HTR-8/SVneo (cell line): ENCODE measurements at places on chromosomes 3 and 15.

- peak; percentile 47 for DNase-seq
Observed at GRCh38 chr3:49500732-49501609, 30.9 kb downstream of the DAG1 start.

- no peak for DNase-seq
Observed at GRCh38 chr3:194395778-194396538, 3.1 kb downstream of the GP5 start.

- peak; percentile 42 for DNase-seq
Observed at GRCh38 chr15:88385078-88385700, 82.0 kb downstream of the MRPL46 start.

DNA sequence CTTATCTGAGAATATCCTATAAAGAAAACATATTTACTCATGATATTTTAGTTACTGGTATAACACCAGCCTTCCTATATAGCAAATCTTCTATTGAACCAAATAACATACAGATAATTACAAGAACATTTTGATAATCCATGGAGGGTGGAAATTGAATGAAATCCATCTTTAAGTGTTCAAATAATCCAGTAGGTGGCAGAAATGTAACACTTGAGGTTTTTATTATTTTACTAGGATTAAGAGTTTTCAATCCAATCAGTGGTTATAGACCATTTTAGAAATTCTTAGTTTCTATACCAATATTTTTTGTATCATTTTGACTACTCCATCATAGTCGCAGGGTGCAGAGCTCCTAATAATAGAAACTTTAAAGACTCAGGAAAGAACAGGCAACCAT is 101.9 kb upstream of the KCNH8 start:
- DNase-seq, result no peak

DNA sequence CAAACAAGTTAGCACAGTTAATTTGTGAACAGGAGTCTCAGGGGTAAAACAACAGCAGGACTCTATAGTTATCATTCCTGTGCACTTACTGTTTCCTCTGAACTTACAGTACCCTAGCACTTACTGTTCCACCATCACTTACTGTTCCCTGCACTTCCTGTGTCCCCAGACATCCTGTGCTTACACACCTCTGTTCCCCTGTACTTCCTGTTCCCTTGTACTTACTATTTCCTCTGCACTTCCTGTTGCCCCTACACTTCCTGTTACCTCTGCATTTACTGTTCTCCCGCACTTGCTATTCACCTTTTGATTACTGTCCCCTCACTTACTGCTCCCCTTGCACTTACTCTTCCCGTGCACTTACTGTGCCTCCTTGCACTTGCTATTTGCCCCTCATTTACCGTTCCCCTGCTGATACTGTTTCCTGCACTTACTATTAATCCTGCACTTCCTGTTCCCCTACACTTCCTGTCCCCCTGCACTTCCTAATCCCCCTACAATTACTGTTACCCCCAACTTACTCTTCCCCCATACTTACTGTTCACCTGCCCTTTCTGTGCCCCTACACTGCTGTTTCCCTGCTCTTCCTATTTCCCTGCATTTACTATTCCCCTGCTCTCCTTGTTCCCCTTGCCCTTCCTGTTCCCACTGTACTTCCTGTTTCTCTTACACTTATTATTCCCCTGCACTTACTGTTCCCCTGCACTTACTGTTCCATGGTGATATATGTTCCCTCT is 30.3 kb downstream of the TPRA1 start:
- no peak for DNase-seq

DNA sequence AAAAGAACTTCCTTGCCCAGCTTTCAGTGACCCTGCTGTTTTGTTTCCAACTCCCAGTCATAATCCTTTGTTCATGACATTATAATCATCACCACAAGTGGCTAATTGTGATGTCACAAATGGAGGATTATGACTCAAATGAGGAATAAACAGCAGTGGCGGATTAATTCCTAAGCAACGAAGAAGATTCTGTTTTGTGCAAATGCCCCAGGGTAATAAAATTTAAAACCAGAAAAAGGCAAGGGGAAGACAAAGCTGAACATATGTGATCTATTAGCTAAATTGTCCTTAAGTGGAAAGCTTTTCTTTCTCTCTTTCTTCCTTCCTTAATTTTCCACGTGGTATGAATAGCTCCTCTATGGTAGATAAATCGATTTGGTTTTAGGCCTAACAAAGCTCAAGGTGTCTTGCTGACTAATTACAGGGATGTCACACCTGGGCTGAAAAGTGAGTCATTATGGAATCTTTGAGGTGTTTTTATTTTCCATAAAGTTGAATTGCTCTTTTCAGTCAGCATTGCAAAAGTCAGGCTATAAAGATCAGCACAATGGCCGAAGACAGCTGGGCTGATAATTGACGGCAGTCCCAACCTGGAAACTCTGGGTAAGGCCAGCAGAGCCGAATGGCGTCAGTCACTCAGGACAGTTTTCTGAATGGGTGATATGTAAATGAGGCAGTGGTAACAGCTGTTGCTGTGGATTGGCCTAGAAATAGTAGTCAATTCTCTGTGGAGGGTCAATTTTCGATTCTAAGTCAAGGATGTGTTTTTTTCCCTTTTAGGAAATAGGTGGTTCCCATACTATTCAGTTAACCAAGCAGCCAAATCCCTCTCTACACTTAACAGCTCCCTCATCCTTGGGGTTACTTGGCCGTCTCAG is 121.5 kb downstream of the PTPRG start:
- no peak for DNase-seq

DNA sequence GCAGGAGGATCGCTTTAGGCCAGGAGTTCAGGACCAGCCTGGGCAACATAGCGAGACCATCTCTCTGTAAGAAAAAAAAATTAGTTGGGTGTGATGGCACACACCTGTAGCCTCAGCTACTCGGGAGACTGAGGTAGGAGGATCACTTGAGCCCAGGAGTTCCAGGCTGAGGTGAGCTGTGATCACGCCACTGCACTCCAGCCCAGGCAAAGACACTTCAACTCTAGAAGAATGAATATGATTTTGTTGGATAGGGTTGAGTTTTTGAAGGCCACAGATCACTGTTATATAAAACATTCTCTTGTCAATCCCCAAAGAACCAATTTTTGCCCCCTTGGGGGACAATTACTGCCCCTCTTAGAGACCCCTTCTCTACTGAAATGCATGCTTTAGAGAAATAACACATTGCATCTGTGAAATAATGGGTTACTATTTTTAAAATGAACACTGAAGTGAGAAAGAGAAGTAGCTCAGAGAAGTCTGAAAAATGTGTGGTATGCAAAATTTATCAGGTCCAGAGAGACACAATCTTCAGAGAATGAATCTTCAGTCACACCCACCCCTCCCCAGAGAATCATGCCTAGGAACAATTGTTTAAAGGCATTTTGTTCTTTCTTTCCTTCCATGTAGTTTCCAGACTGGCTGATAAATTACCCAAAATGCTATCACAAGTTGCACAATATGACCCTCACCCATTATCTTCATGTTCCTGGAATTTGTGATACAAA is 42.7 kb downstream of the METTL6 start:
- DNase-seq, result no peak

GRCh38 chr15:66405007-66405406 is 18.3 kb downstream of the MAP2K1 start:
- DNase-seq, result no peak

GRCh38 chr3:103048068-103048722 is 613.4 kb downstream of the ZPLD1 start:
- DNase-seq, result no peak

DNA sequence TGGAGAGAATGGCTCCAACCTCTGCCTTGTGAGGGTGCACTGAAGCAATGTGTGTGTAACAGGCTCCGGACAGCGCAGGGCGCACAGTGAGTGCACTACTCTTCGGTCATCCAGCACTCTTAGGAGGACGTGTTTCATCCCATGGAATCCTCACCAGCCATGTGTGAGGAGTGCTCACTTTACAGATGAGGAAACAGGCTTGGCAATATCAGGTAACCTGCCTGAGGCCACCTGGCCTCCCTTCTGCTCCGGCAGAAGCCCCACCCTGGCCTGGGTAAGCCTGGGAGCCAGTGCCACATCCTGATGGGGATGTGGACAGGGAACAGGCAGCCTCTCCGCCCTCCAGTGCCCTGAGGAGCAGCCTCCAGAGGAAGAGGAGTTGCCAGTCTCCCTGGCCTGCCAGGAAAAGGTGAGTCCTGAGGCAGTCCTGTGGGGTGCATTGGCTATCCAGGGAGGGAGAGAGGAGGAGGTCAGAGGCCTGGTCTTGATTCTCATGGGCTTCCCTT is 39.4 kb upstream of the LIMD1 start:
- no peak for DNase-seq

DNA sequence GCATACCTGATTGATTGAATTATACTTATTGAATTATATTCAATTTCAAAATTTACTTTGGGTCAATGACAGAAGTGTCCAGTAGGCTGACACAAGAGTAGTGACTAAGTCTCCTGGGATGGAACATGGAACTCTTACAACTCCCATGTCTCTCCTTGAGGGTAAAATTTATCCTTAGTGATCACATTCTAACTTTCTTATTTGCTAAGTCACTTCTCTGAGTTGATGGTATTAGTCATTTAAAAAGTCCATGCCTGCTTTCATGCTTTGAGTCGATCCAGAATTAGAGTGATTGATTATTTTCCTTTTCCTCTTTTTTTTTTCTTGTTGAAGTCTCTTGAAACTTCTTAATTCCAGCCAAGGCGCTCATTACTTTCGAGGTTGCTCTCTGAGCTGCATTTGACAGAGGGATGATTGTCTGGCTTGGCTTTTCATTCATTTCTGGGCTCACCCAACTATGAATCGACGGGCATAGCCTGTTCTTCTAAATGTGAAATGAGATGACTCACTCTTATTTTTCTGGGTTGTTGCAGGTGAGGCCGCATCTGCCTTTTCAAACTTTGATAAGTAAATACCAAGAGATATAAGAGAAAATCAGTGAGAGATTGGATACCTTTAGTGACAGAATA is 34.9 kb downstream of the LRRC3B start:
- DNase-seq, result no peak

- DNase-seq, result no peak
Observed at GRCh38 chr3:42349765-42350594, 60.4 kb downstream of the LYZL4 start.

DNA sequence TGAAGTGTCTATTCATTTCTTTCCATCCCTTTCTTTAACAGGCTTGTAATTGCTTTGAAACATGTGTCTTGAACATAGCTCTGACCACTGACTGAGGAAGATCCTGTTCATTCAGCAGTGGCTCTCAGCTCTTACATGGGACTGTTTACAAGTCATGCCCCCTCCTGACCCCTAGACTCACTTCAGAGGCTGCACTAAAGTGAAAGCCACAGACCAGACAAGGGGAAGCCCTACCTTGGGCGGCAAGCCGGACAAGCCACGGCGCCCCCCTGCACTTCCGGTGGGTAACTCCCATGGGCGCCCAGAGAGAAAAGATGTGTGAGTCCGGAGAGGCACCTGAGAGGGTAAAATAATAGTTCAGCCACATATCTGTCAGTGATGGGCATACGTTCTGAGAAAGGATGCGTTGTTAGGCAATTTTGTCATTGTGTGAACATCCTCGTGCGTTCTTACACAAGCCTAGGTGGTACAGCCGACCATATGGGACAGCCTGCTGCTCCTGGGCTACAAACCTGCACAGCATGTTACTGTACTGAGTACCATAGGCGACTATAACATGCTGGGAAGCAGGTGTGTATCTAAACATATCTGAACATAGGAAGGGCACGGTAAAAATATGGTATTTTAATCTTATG is 116.2 kb downstream of the CHSY1 start:
- DNase-seq, result no peak

DNA sequence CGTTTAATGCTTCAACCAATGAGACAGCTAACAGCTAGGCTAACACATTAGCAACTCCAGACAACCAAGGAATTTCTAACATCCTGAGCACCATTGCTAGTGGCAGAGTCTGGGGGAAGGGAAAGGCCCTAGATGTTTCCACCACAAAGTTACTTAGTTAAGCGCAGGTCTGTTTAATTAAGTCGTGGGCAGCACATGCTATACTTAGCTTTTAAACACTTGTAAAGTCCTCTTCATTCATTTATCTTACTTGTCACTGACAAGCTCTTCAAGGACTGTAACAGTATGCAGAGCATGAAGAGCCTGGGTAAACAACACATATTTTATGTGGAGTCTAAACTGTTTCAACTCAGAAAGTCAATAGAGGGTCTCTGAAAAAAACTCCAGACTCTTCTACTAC is 221.1 kb upstream of the WNT5A start:
- DNase-seq, result no peak

DNA sequence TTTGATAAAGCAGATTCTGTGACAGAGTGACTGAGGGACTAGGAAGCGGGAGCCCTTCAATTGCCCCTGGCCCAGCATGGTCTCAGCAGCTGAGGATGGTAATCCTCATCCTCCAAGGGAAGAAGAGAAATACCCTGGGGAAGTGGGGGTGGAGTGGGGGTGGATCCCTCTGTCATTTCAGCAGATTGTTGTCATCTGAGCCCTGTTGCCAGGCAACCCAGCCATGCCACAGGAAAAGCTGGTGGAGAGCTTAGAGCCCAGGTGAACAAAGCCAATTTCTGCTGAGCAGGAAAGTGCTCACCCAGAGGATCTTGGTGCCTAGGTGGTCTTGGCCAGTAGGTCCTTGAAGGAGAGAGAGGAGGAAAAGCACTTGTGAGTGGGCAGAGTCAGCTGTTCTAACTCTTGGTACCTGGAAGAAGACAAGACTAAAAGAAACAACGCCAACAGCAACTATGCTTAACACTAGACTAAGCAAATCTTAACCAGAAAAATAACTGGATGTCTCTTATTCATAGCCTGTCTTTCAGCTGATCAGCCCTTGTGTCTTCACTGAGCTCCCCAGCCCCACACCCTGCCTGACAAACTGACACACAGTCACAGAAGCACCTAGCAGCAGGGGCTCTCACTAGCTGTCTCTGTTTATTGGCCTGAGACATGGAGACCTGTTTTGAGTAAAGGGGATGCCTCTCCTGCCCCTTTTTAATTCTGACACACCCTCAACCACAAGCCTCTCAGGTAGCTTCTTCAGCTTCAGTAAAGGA is 40.1 kb upstream of the DCLK3 start:
- no peak for DNase-seq

DNA sequence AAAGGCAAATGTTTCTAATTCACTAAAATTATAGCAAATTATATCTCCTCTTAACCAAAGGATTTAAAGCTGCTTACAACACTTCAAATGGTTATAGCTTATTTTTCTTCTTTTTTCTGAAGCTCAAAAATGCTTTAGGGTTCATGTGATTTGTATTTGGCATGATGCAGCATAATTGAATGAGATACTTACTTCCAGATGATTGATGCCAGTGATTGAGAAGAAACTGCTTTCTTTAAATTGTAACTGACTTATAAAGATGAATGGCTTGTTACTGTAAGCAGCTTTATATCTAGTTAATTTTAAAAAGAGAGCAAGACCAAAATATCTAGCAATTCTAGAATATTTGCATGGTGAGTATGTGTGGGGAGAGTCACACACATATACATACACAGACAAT is 270.7 kb upstream of the THRB start:
- DNase-seq, result no peak
